GM19239 (cell line): ENCODE measurements at places on chromosomes 12 and 14.

DNA sequence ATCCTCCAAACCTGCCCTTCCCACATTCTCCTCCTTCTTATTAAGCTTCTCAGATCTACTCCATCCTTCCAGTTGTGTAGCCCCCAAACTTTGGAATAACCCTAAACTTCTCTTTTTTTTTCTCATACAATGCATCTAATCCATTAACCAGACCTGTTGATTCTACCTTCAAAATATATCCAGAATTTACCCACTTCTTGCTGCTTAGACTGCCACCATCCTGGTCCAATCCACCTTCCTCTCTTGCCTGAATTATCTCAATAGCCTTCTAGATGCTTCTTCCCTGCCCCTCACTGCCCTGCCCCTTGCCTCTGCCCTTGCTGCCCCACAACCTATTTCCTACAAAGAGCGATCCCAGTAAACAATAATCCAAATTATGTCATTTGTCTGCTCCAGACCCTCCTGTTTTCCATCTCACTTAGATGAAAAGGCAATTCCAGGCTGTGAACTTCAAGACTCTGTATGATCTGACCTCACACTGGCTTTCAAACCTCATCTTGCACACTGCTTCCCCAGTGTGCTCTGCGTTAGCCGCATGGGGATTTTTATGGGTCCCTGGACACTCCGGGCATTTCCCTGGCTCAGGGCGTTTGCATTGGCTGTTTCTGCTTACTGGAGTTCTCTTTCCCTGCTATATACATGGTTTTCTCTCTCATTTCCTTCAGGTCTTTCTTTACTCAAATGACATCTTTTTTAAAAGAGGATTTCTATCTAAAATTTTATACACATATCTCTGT, 42.6 kb upstream of the HIF1A start:
- no peak for DNase-seq

- no peak for DNase-seq
Measured at GRCh38 chr12:21248679-21249078, 86.0 kb downstream of the SLCO1A2 start.

- no peak for DNase-seq
Measured at GRCh38 chr12:116673681-116674111, 64.2 kb downstream of the SPRING1 start.

DNA sequence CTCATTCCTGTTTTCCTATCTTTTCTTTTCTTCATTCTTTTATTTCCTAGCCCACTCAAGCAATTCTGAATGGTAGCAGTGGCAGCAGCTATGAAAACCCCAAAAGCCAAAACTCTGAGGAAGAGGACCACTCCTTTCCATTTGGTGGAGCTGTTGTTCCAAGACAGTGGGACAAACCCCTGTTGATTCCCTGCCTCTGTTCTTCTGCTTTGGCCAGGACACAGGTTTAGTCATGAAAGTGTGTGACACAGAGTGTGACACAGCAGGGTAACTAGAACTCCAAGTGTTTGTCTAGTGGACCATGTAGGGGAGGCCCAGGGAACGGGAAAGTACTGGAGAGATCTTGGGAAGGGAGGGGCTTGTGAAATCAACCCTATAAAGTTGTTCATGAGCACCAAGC, 71.1 kb downstream of the PTCSC3 start:
- DNase-seq, result no peak

DNA sequence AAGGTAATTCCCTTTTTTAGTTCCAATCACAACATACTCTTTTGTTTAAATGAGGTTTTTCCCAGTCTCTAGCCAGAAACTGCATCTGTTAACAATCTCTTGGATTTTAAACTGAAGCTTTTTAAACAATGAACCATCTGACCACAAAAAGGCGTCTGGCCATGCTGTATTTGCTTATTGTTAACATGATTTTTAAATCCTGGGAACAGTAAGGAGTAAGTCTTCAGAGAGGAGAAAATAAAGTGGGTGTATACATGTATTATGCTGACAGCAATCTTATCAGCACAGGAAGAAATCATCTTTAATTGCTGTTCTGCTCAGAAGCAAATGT, 106.2 kb downstream of the DAAM1 start:
- no peak for DNase-seq

DNA sequence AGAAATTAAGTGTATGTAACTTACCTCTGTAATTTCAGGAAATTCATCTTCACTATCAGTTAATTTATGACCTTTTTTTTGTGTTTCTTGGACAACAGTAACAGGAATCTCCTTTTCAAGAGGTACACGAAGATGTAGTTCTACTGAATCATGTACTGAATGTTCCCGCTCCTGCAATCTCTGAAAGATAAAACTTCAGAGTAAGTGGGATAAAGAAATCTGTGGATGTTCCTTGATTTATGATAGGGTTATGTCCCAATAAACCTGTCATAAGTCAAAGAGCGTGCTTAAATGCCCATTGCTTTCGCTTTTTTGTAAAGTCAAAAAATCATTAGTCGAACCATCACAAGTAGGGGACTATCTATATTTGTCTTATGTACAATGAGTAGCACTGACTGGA, 40.8 kb downstream of the SENP1 start:
- no peak for DNase-seq

GRCh38 chr14:28406196-28406595, 360.4 kb upstream of the FOXG1 start:
- DNase-seq, result no peak

- peak; percentile 38 for DNase-seq
Measured at GRCh38 chr14:22794551-22794951, 20.7 kb downstream of the SLC7A7 start.

DNA sequence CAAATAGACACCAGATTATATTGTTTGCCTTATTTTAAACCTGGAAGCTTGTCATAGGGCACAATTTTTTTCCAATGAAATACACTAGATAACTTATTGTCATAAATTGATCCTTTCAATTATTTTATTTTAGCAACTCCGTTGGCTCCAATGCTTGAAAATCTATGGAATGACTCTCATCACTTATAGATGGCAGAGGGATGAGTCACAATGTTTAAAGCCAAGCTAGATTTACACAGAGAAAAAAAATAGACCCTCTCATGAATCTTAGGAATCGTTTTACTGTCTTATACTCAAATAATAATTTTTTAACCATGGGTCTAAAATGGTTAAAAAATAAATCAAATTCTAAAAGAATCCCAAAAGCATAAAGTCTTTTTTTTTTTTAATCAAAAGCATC, 1276.6 kb upstream of the FLRT2 start:
- no peak for DNase-seq

DNA sequence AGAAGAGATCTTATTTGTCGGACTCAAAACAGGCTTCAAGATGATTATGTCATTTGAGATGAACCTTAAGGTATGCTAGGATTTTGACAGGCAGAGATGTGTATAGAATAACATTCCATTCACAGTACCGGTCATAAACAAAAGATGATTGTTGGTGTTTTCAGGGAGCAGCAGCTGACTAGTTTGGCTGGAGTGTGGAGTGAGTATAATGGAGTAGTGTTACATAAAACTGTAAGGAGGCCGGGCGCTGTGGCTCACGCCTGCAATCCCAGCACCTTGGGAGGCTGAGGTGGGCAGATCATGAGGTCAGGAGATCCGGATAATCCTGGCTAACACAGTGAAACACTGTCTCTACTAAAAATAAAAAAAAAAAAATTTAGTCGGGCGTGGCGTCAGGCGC, 23.9 kb downstream of the SERPINA10 start:
- DNase-seq, result no peak

GRCh38 chr12:50825372-50825838, 17.3 kb upstream of the TMPRSS12 start:
- DNase-seq, result no peak
